ENCODE measurements at places on chromosomes 2 and 18.

GRCh38 chr2:215636816-215637215 lies 200.9 kb upstream of the FN1 start:
- no peak for DNase-seq

GRCh38 chr2:73850009-73850408 lies 21.2 kb downstream of the STAMBP start:
- no peak for DNase-seq

DNA sequence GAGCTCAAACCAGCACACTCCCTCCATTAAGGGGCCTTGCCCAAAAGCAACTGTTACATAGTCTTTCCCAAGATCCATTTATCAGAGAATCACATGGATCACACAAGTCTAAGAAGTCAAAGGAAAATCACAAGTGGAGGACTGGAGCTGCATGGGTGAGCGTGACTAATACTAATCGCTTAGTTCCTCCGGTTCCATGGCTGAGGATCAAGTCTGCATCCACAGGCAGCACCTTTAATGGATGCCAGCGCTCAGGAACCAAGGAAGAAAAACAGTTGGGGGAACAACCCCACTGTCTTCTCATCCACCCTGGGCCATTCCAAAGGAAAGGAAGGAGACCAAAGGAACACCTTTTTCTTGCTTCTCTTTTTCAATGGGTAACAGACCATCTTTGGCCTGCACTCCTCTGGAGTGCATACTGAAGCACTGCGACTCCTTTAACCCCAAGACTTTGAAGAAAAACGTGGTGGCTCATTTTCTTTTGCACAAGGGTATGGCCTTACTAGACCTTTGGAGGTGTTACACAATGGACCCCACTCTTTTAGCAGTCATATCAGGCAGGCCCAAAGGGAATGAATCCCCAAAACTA lies 9.2 kb upstream of the WDR33 start:
- no peak for DNase-seq

- no peak for DNase-seq
These were observed 145.8 kb downstream of the ZFP36L2 start for GRCh38 chr2:43080571-43081021.

- DNase-seq: no peak
These were observed 41.9 kb downstream of the MBP start for GRCh38 chr18:77090546-77091174.

GRCh38 chr2:166373539-166373938 lies 2.2 kb downstream of the SCN9A start:
- DNase-seq: no peak

DNA sequence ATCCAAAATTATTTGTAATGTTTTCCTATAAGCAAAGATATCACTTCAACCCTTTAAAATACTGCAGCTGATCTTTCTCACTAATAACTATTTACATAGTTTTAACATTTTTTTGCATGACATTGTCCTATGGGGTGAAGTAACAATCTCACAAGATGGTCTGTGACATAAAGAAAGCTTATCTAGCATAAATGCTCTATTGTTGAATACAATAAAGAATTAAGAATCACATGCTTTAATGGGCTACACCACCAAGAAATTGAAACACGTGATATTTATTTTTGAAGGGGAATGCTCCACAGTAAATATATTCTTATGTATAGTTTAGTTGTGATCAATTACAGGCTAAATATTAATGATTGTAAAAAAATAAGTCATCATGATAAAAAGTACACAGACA lies 441.1 kb downstream of the PTH2R start:
- DNase-seq: no peak

- DNase-seq: no peak
These were observed 96.2 kb upstream of the PDE1A start for GRCh38 chr2:182522972-182523473.

- no peak for DNase-seq
These were observed 65.3 kb downstream of the TPO start for GRCh38 chr2:1478311-1479305.

DNA sequence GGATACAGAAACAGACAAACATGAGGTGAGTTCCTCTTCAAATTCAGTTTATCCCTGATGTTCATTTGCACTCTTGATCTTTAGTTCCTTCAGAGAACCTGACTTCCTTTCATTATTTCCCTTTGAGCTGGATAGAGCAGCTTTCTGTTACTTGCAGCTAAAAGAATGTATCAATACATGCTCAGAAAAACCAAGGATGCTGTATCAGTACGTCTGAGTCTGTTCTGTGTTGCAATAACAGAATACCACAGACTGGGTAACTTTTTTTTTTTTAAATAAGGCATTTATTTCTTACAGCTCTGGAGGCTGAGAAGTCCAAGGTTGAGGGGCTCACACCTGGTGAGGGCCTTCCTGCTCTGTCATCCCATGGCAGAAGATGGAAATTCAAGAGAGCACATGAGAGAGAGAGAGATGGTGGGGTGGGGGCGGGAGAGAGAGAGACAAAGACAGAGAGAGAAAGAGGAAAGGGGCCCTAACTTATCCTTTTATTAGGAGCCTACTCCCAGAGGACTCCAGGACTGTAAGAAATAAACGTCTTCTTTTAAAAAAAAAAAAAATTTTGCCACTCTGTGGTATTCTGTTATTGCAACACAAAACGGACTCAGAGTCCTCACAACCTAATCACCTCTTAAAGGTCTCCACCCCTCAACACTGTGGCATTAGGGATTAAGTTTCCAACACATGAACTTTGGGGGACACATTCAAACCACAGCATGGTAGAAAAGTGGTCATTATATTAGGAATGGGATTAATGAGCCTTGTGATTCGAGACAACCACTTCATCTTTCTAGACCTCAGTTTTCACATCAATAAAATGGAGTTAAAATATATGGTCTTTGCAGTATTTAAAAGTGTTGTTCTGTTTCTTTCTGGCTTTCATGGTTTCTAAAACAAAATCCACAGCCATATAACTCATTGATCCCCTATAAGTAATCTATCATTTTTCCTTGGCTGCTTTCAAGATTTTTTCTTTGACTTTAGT lies 18.4 kb upstream of the SELENOI start:
- DNase-seq: no peak

DNA sequence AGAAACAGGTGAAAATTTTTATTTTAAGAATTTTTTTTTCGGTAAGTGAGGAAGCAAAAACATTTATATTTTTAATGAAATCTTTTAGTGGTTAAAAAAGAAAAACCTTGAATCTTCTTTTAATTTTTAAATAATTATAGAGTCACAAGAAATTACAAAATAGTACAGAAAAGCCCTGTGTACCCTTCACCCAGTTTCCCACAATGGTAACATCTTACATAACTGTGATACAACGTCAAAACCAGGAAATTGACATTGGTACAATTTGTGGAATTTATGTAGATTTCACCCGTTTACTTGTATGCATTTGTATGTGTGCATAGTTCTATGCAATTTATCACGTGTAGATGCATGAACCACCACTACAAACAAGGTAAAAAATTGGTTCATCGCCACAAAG lies 285.9 kb downstream of the MTX2 start:
- no peak for DNase-seq

- DNase-seq: no peak
These were observed 81.3 kb upstream of the ITGA6 start for GRCh38 chr2:172345956-172346555.

- no peak for DNase-seq
These were observed 41.8 kb upstream of the LPIN2 start for GRCh38 chr18:3054780-3055179.

GRCh38 chr2:9286554-9287399 lies 80.2 kb downstream of the ASAP2 start:
- DNase-seq: no peak

DNA sequence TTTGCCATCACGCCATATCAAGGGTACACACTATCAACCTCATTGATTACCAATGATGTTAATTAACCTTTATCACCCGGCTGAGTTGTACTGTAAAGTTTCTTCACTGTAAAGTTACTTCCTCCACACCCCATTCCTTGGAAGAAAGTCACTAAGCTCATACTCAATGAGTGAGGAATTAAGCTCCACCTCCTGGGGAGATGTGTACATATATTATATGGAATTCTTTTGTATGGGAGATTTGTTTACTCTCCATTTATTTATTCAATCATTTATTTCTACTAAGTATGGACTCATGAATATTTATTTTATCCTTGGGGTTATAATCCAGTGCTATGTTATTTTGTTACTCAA lies 56.8 kb downstream of the C2orf74 start:
- DNase-seq: no peak

DNA sequence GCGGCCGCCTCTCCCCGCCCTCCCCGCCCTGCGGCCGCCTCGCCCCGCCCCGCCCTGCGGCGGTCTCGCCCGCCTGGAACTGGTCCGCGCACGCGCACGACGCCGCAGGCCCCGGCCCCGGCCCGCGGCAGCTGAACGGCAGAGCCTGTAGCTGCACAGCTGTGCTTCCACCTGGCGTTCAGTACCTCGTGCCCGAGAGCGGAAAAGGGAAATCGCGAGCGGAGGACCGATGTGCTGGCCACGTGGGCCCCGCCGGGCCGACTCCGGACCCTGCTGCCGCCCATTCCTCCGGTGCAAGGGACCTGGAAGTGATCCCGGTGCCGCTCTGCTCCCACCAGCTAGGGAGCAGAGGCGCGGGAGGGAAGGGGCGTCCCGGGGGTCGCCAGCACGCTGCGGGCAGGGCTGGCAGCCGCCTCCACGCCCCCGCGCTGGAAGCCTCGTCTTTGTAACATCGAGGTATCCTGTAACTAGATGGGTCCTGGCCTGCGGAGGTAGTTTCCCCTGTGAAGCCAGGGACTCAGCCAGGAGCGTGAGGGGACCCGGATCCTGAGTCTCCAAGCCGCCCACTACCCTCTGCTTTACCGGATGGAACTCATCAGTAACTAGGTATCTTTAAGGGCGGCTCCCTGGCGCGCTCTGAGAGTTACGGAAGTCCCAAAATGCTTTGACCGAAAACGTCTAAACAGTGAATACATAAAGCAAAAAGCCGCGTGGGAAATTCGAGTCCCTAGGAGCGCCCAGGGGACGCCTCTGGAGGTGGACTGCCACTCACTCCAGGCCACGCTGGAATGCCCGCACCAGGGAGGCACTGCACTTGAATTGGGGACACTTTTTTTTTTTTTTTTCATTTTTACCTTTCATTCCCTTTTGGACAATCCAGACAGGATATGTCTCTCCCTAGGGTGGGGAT lies 704 bp upstream of the ODC1 start:
- DNase-seq: peak; percentile 80

DNA sequence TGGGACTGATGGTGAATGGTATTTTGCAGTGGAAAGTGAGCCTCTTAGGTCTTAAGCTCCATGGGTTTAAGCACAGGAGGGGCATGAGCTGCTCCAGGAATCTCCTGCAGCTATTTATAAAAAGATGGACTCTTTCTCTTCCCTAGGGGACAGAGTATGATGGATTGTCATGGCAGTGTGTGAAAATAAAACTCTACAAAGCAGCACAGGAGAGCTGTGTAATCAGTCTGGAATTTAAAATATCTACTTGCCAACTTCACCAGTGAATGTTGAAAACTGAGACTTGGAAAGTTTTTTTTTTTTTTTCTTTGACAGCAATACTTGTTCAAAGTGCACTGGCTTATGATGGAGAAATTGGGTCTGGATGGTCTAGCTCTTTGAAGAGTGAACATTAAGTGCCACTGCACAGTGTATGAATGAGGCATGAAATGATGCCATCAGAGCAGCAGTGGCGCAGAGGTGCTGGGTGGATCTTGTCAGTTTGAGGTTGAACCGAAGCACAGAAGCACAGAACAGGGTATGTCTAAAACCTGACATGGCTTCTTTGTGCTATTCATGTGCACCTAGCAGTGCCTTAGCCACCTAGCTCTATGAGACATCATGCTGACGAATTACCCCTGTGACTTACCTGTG lies 245.4 kb downstream of the PTPRM start:
- DNase-seq: no peak
